ENCODE measurements at places on chromosomes 1 and 21.

DNA sequence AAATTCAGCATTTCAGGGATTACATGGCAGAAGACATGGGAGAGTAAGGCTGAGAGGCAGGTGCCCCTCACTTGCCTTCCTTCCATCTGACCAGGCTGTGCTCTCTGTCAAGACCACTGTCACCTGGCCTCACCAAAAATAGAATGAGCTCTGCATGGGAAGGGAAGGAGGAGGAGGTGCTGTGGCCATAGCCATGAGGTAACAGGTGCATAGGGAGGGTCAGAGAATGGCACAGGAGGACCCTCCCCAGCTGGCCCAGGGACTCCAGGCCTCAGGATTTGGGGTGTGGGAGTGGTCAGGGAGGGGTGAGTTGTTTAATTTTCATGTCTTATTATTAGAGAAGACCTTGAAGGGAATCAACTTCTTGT is 192.3 kb downstream of the FCRL5 start:
- no peak for DNase-seq

DNA sequence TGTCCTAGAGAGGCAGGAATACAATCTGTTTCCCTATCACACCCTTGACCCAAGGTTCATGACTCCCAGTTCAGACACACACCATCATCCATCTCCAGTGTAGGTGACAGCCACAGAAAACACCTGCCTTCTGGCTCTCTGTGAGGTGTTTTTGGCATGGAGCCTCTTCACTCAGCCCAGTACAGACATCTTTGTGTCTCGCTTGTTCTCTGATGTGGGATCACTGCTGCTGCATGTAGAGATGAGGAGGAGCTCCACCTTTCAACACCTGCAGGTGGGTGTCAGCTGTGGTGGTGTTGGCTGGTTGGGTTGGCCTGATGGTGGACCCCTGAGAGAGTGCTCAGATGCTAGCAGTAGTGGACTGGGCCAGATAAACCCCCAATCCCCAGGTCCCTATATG is 916.7 kb upstream of the B3GALT2 start:
- no peak for DNase-seq

DNA sequence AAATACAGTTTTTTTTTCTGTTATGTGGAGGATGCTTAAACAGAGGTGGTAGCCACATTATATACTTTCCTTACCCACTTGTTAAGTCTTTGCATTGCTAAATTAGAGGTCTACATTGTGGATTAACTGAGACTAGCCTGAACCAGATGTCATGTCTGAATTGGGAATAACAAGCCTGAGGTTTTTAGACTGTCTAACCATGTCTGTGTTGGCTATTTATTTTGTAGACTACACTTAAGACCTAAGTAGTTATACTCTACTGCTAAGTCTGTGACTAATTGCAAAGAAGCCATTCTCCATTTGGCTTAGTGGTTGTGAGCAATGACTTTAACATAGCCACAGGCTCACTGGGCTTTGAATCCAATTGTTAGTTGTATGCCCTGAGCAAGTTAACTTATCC is 45.4 kb downstream of the CDC14A start:
- DNase-seq: no peak

- DNase-seq: no peak
These were observed 48.4 kb upstream of the RAP1A start for GRCh38 chr1:111571239-111571638.

DNA sequence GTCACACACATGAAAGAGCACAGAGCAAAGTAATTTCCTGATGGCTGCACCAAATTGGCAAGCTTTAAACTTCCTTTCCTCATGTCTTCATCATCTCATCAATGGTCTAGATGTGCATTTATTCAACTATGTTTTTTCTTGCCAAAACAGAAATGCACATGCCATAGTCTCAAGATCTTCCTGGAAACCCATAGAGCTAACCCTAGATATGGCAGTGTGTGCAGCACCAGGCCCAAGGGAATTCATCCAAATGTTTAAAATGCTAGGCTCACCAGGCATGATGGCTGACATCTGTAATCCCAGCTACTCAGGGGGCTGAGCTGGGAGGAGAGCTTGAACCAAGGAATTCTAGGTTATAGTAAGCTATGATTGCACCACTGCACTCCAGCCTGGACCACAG is 31.2 kb upstream of the PALMD start:
- no peak for DNase-seq

DNA sequence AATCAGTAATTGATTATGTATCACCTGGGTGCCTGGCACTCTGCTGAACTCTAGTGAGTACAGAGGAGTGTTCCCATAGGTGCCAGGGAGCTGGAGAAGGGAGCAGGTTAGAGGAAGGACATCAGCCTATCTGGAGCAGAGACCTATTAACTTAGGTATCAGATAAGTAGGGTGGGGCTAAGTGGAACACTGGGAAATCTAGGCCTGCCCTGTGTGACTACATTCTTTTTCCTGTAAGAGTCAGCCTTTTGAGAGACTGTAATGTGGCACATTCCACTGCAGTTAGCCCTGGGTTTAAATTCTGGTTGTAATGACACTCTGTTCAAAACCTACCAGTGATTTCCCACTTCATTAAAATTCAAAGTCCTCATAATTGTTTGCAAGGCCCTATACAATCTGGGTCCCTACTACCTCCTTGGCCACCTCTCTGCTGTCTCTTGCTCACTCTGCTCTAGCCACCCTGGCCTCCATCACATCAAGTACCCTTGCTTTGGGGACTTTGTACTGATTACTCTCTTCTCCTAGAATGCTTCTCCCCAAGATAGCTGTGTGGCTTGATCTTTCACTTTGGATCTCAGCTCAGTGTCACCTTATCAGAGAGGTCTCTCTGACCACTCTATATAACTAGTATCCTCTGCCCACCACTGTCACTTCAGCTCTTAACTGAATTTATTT is 12.9 kb downstream of the STX12 start:
- DNase-seq: no peak
